ENCODE measurements at places on chromosomes 16 and 17.

DNA sequence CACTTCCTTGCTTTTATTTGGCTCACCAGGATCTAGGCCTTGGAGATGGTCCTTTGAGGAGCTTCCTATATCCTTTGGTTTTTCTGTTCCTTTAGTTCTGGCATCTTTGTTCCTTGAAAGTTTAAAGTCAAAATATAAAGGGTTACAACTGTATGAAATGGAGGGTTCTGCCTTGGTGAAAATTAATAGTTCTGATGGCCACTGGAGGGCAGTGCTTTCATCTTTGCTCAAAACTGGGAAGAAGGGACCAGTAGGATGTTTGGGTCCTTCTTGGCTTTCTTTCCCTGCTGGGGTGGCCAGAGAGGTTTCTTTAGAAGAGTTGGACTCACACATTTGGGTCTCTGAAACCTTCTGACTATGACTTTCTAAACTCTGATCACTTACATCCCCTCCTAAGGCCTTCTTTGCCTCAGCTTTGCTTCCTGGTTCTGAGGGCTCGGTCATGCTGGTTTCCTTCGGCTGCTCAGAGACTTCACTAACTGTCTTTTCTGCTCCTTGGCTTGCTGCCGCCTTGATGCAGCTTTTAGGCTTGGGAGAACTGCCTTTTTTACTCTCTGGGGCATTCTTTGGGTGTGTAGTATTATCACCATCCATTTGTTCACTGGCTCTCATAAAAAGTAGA is 10.9 kb upstream of the ITGA2B start:
- DNase-seq: no peak

- peak; percentile 90 for DNase-seq
Observed at GRCh38 chr17:37179893-37180292, 195.9 kb upstream of the C17orf78 start.

GRCh38 chr16:29770250-29770929 is 7.7 kb upstream of the ZG16 start:
- no peak for DNase-seq

DNA sequence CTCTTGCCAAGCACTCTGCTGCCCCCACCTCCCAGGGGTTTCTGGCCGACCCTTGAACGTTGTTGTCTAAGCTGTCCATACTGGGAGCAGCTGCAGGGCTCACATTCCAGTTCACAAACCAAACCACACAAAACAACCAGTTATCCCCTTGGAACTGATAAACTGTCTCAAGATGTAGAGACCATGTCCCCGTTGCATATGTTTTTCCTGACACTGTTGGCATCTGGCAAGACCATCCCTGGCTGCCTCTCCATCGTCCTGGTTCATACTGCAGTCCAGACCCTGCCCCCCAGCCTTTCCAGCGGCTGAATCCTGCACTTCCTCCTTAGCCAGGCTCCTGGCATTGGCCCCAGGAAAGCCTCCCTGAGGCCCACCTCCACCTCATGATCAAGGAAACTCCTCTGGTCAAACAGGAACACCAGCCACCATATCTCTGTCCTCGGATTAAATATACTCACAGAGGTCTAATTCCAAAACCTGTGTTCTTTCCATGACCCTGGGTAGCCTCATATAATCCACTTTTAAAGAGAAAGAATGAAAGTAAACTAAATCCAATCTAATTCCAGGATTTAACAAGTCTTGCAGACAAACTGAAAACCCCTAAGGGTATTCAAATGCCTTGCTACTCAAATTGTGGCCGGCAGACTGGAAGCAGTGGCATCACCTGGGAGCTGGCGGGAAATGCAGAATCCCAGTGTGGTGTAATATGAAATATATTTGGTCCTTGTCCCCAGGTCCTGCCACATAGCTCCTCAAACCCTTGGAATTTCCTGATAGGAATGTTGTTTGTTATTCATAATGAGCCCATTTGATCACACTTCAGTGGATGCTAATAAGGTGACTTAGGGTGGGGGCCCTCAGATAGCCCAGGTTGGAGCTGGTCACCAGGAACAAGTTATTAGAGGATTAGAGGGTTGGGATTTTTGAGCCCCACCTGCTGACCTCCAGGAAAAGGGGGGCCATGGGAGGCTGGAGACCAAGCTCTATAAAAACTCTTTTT is 14.2 kb downstream of the GAS7 start:
- no peak for DNase-seq

GRCh38 chr16:46583036-46583435 is 38.1 kb downstream of the SHCBP1 start:
- no peak for DNase-seq

DNA sequence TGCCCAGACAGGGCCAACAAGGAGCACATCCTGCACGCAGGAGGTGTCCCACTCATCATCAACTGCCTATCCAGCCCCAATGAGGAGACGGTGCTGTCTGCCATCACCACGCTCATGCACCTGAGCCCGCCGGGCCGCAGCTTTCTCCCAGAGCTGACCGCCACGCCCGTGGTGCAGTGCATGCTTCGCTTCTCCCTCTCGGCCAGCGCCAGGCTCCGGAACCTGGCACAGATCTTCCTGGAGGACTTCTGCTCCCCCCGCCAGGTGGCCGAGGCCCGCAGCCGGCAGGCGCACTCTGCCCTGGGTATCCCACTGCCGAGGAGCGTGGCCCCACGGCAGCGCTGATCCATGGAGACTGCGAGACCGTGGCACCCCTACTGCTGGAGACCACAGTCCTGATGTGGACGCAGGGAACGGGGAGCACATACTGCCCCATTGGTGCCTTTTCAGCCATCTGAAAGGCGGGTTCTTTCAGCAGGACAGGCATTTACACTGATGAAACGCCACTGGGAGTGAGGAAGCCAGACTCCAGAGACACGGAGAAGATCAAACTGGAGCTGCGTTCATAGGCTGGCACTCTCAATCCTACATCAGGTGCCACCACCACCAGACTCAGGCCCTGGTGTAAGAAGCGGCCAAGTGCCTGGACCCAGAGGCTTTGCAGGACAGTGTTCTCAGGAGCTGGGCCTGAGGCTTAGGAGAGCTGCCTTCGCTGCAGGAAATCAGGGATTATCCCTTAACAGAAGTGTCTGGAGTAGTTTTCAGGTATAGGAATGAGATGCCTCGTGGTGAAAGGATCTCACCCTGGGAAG is 2.6 kb downstream of the NT5C start:
- no peak for DNase-seq

- peak; percentile 67 for DNase-seq
Observed at GRCh38 chr16:714558-715476, at the start of gene METRN. METRN (plus strand) TSS chr16:715118; CDS start chr16:715290, 172 bp downstream.

DNA sequence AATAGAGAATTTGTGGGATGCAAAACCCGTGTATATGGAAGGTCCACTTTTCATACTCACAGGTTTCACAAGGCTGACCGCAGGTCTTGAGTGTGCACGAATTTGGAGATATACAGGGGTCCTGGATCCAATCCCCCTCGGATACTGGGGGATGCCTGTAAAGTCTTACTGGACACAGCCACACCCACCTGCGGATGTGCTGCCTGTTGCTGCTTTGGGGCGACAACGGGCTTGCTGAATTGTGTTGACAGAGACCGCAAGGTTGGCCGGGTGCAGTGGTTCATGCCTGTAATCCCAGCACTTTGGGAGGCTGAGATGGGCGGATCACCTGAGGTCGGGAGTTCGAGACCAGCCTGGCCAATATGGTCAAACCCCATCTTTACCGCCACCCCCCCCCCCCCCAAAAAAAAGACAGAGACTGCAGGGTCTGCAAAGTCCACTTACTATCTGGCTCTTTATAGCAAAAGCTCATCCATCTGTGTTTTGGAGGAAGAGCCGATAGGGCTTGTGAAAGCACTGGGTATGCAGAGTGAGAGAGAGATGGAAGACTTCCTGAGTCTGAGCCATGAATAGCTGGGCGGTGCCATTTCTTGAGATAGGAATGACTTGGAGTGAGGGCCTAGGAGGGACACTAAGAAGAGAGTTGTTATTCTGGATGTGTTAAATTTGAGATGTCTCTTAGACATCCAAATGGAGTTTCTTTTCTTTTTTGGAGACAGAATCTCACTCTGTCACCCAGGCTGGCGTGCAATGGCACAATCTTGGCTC is 6.4 kb upstream of the COG1 start:
- DNase-seq: no peak

GRCh38 chr16:3819746-3820724 is 60.5 kb downstream of the CREBBP start:
- peak; percentile 43 for DNase-seq

- DNase-seq: no peak
Observed at GRCh38 chr16:3152027-3152276, 17.1 kb downstream of the ZNF213 start.

All from PC-9 (cell line).